ENCODE measurements at places on chromosomes 3 and 15. TPM values are rescaled to one million over a fixed set of nuclear protein-coding genes. Genes with fewer than 3 reads are reported as not detected.

Gene BFSP2
- polyA plus RNA-seq: not detected

Gene HRG
- not detected for polyA plus RNA-seq

Gene APOD
- not detected for polyA plus RNA-seq

Gene FAM107A
- 1.1 TPM for polyA plus RNA-seq

Gene GOLGA6D
- 0.27 TPM for polyA plus RNA-seq

Gene UBL7
- 186 TPM for polyA plus RNA-seq

Gene ITGA11
- polyA plus RNA-seq: 0.05 TPM

Gene MTHFS
- 27.3 TPM for polyA plus RNA-seq

Gene RSL24D1
- 45.7 TPM for polyA plus RNA-seq

Gene UROC1
- 0.09 TPM for polyA plus RNA-seq

Gene CHRFAM7A
- polyA plus RNA-seq: 3.1 TPM

Gene TLR9
- 0.05 TPM for polyA plus RNA-seq

Gene CYP1A2
- not detected for polyA plus RNA-seq

Gene IMP3
- polyA plus RNA-seq: 273 TPM

Gene CACNA2D3
- polyA plus RNA-seq: 0.78 TPM

Gene SCN11A
- polyA plus RNA-seq: 0.21 TPM

Gene FBXO40
- polyA plus RNA-seq: 0.05 TPM

Gene C15orf62
- polyA plus RNA-seq: 0.19 TPM

Gene HTR3C
- polyA plus RNA-seq: 0.05 TPM

Gene SLC7A14
- 0.21 TPM for polyA plus RNA-seq

Gene GOLGA8N
- 0.54 TPM for polyA plus RNA-seq

Gene ASB14
- not detected for polyA plus RNA-seq

Gene RETNLB
- polyA plus RNA-seq: not detected

Gene TOPAZ1
- polyA plus RNA-seq: not detected

Gene ECE2
- 0.44 TPM for polyA plus RNA-seq

Gene C2CD4A
- polyA plus RNA-seq: not detected

Gene MEGF11
- 5.9 TPM for polyA plus RNA-seq

Gene OSBPL10
- 26.2 TPM for polyA plus RNA-seq

Gene CACNA1D
- polyA plus RNA-seq: 2.5 TPM

Gene PROK2
- 0.24 TPM for polyA plus RNA-seq

Gene AGTR1
- 0.03 TPM for polyA plus RNA-seq

Gene CLDN16
- 0.02 TPM for polyA plus RNA-seq

Gene ADGRG7
- polyA plus RNA-seq: not detected

Gene EIF5A2
- polyA plus RNA-seq: 1.6 TPM

Gene CGNL1
- polyA plus RNA-seq: 20.4 TPM

Gene LIPC
- polyA plus RNA-seq: not detected

Gene GPR156
- 1.6 TPM for polyA plus RNA-seq

Gene FMN1
- polyA plus RNA-seq: 0.27 TPM

Gene FES
- 10.9 TPM for polyA plus RNA-seq

Gene ABI3BP
- 0.08 TPM for polyA plus RNA-seq

Gene ELL3
- 15.5 TPM for polyA plus RNA-seq

Gene TBC1D23
- polyA plus RNA-seq: 6.4 TPM

Gene PP2D1
- polyA plus RNA-seq: not detected

Gene CEMIP
- polyA plus RNA-seq: 0.11 TPM

Gene IL17RB
- 13.3 TPM for polyA plus RNA-seq

Gene AADAC
- not detected for polyA plus RNA-seq

Gene TRIM71
- polyA plus RNA-seq: 53.7 TPM

Gene PRTG
- 2.1 TPM for polyA plus RNA-seq

Gene CNTN4
- polyA plus RNA-seq: 0.30 TPM

Gene MYO5C
- 7.7 TPM for polyA plus RNA-seq

Gene PTX3
- polyA plus RNA-seq: 1.7 TPM

Gene ALAS1
- 87.7 TPM for polyA plus RNA-seq

Gene UBA3
- polyA plus RNA-seq: 40.8 TPM

Gene KNG1
- not detected for polyA plus RNA-seq
